Hair follicular keratinocyte (primary cell): ENCODE measurements at places on chromosomes 7 and 10. TPM values are rescaled to one million over a fixed set of nuclear protein-coding genes. Genes with fewer than 3 reads are reported as not detected.

SLC29A3 gene
- 0.49 and 0.62 TPM in 2 replicates for total RNA-seq

PILRA gene
- total RNA-seq: not detected in 2 replicates

AGAP5 gene
- 1.2 and 3.2 TPM in 2 replicates for total RNA-seq

ADAP1 gene
- total RNA-seq: 9.9 and 31.4 TPM in 2 replicates

PIK3AP1 gene
- 0.04 TPM in 1 of 2 replicates, not detected in the other for total RNA-seq

MTPN gene
- total RNA-seq: 120 and 124 TPM in 2 replicates

FAM25G gene
- total RNA-seq: 15.6 and 21.2 TPM in 2 replicates

CPSF4 gene
- total RNA-seq: 27.7 and 33.9 TPM in 2 replicates

ACSM6 gene
- not detected in 2 replicates for total RNA-seq

ZNF736 gene
- 3.2 and 3.7 TPM in 2 replicates for total RNA-seq

NPY4R gene
- not detected in 2 replicates for total RNA-seq

LRIT1 gene
- total RNA-seq: not detected in 2 replicates

MYO3A gene
- total RNA-seq: not detected in 2 replicates

CADPS2 gene
- 1.1 and 3.4 TPM in 2 replicates for total RNA-seq

TUBB8 gene
- not detected in 2 replicates for total RNA-seq

PKD2L1 gene
- not detected in 2 replicates for total RNA-seq

PRKAG2 gene
- 17.3 and 20.6 TPM in 2 replicates for total RNA-seq

THSD7A gene
- not detected in 2 replicates for total RNA-seq

IL2RA gene
- not detected in 2 replicates for total RNA-seq

STEAP4 gene
- total RNA-seq: under 0.01 and 0.76 TPM in 2 replicates

FHIP2A gene
- 6.1 and 7.3 TPM in 2 replicates for total RNA-seq

GATA3 gene
- 2.7 and 3.5 TPM in 2 replicates for total RNA-seq

PDE6C gene
- not detected in 2 replicates for total RNA-seq

KLLN gene
- 0.08 TPM in 2 replicates for total RNA-seq

UBTD1 gene
- total RNA-seq: 25.9 and 28.3 TPM in 2 replicates

PIP gene
- total RNA-seq: not detected in 2 replicates

CACNA2D1 gene
- total RNA-seq: 0.47 and 1.7 TPM in 2 replicates

AZGP1 gene
- 0.39 TPM in 1 of 2 replicates, not detected in the other for total RNA-seq

ACTR3C gene
- 2.0 and 2.8 TPM in 2 replicates for total RNA-seq

MIOS gene
- total RNA-seq: 19.5 and 30.1 TPM in 2 replicates

INHBA gene
- total RNA-seq: 28.7 and 121 TPM in 2 replicates

UFSP1 gene
- total RNA-seq: 3.0 and 6.3 TPM in 2 replicates

CHST12 gene
- total RNA-seq: 3.2 and 4.7 TPM in 2 replicates

SPDYE8 gene
- total RNA-seq: not detected in 2 replicates

CACNB2 gene
- not detected in 2 replicates for total RNA-seq

TFAM gene
- total RNA-seq: 27.5 and 37.0 TPM in 2 replicates

TMEM213 gene
- not detected in 2 replicates for total RNA-seq

CRHR2 gene
- not detected in 2 replicates for total RNA-seq

SLC4A2 gene
- total RNA-seq: 31.7 and 54.8 TPM in 2 replicates

CDNF gene
- 0.11 and 0.47 TPM in 2 replicates for total RNA-seq

SYNPO2L gene
- not detected in 2 replicates for total RNA-seq

ZPBP gene
- total RNA-seq: not detected in 2 replicates

ITGB1 gene
- total RNA-seq: 1,107 and 1,306 TPM in 2 replicates
